ENCODE measurements at places on chromosomes 6 and 20. TPM values are rescaled to one million over a fixed set of nuclear protein-coding genes. Genes with fewer than 3 reads are reported as not detected.

OVOL2 gene
- total RNA-seq: 0.38 TPM

RALY gene
- 148 TPM for total RNA-seq

PDYN gene
- not detected for total RNA-seq

HLA-DQA1 gene
- total RNA-seq: not detected

SDCBP2 gene
- 1.1 TPM for total RNA-seq

CD93 gene
- total RNA-seq: not detected

RNF182 gene
- 3.2 TPM for total RNA-seq

ALDH8A1 gene
- 0.40 TPM for total RNA-seq

ADGRF1 gene
- not detected for total RNA-seq

C20orf202 gene
- not detected for total RNA-seq

FAM184A gene
- not detected for total RNA-seq

DYNLT2 gene
- 0.49 TPM for total RNA-seq

MDFI gene
- total RNA-seq: 0.86 TPM

SMLR1 gene
- total RNA-seq: not detected

RAB32 gene
- total RNA-seq: 35.3 TPM

OPRL1 gene
- total RNA-seq: 0.67 TPM

BMP2 gene
- 0.57 TPM for total RNA-seq

B3GAT2 gene
- 0.07 TPM for total RNA-seq

SAPCD1 gene
- total RNA-seq: 4.1 TPM

TRAPPC3L gene
- not detected for total RNA-seq

LRFN2 gene
- total RNA-seq: not detected

SLC2A10 gene
- total RNA-seq: not detected

IYD gene
- not detected for total RNA-seq

SOBP gene
- 1.1 TPM for total RNA-seq

CDH26 gene
- total RNA-seq: 0.18 TPM

TUBB2B gene
- total RNA-seq: 13.2 TPM

ZNF311 gene
- total RNA-seq: 0.37 TPM

MMS22L gene
- 12.6 TPM for total RNA-seq

CALHM5 gene
- total RNA-seq: 0.06 TPM

HCK gene
- total RNA-seq: not detected

GSTA3 gene
- not detected for total RNA-seq

APOBEC2 gene
- not detected for total RNA-seq

PNLDC1 gene
- not detected for total RNA-seq

TNNC2 gene
- not detected for total RNA-seq

OOEP gene
- total RNA-seq: not detected

NKAIN4 gene
- 10.3 TPM for total RNA-seq

KCNK16 gene
- total RNA-seq: not detected

PTCRA gene
- total RNA-seq: not detected

PHF1 gene
- total RNA-seq: 20.9 TPM

KCNK15 gene
- total RNA-seq: 0.62 TPM

PRICKLE4 gene
- 0.44 TPM for total RNA-seq

GGTLC1 gene
- total RNA-seq: not detected

TSPO2 gene
- 0.10 TPM for total RNA-seq

IDH3B gene
- 132 TPM for total RNA-seq

Data from A549 treated with CpdA at 1 μM for 4 hours (cell line).